ENCODE measurements at places on chromosomes 7 and 10. TPM values are rescaled to one million over a fixed set of nuclear protein-coding genes. Genes with fewer than 3 reads are reported as not detected.
A peak's percentile ranks its signal among the peaks of the same experiment; 100 is the strongest.

The RBP4 gene
- 16.2 TPM for total RNA-seq

The PNLIPRP1 gene
- total RNA-seq, result not detected

The BLNK gene
- total RNA-seq, result 0.39 TPM

The CARD11 gene
- 0.22 TPM for total RNA-seq

The IMPDH1 gene
- total RNA-seq, result 17.4 TPM

The ANKRD30A gene
- not detected for total RNA-seq

The ALOX5 gene
- total RNA-seq, result 16.0 TPM

- DNase-seq, result no peak
- H3K4me3 ChIP-seq, result peak overlapping the region; percentile 97
- no peaks in the 10 kb centered on the region for H3K27me3 ChIP-seq
- no peaks in the 10 kb centered on the region for H3K4me1 ChIP-seq
These were observed 3.4 kb upstream of the ZNF503 start for GRCh38 chr10:75404815-75405597.

GRCh38 chr7:65339257-65339656 is 34.4 kb upstream of the ZNF92 start:
- H3K27ac ChIP-seq, result no peak overlapping the region
- DNase-seq, result no peak
- no peaks in the 10 kb centered on the region for H3K4me1 ChIP-seq
- no peak overlapping the region for H3K4me3 ChIP-seq
- H3K36me3 ChIP-seq, result no peaks in the 10 kb centered on the region

- H3K4me3 ChIP-seq, result no peak overlapping the region
- H3K27me3 ChIP-seq, result no peaks in the 10 kb centered on the region
- H3K4me1 ChIP-seq, result no peaks in the 10 kb centered on the region
- H3K27ac ChIP-seq, result no peak overlapping the region
These were observed 42.8 kb downstream of the NIPSNAP2 start for GRCh38 chr7:56007167-56007652.

GRCh38 chr7:93430917-93431588 is 143.5 kb downstream of the CALCR start:
- H3K36me3 ChIP-seq, result no peaks in the 10 kb centered on the region
- H3K27me3 ChIP-seq, result no peaks in the 10 kb centered on the region
- no peak overlapping the region for H3K27ac ChIP-seq
- no peaks in the 10 kb centered on the region for H3K4me1 ChIP-seq

GRCh38 chr7:106793015-106793975 is 71.8 kb upstream of the PIK3CG start:
- H3K4me1 ChIP-seq, result no peaks in the 10 kb centered on the region
- H3K4me3 ChIP-seq, result no peak overlapping the region
- H3K27me3 ChIP-seq, result no peaks in the 10 kb centered on the region
- no peak for DNase-seq
- H3K36me3 ChIP-seq, result no peaks in the 10 kb centered on the region

DNA sequence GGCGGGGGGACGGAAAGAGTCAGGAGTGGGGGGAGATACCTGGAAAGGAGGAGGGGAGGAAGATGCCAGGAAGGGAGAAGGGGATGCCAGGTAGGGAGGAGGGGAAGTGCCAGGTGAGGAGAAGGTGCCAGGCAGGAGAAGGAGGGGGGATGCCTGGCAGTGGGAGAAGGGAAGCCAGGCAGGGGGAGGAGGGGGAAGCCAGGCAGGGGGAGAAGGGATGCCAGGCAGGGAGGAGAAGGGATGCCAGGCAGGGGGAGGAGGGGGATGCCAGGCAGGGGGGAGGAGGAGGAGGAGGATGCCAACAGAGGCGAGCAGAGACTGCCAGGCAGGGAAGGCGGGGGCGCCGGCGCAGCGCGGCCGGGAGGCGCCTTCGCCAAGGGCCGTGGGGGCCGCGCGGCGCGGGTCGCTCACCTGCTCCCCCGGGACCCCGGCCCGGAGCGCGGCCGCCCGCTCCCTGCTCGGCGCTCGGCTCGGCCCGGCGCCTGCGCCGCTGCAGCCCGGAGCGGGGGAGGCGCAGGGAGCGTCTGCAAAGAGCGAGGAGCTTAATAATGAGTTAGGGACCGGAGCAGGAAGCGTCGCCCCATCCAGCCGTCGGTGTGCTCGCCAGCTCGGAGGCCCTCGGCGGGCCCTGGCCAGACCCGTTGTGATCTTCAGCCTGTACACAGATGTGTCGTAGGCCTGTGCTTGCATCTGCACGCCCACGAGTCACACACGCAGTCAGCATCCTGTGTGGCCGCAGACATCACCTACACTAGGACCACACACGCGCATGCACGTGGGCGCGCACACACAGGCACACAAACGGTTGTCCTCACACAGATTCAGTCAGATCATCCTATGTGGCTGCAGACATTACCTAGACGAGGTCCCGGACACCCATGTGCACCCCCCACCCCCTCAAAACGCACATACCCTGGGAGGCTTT is 28.4 kb upstream of the SMARCD3 start:
- no peak for DNase-seq
- peak overlapping the region; percentile 50 for H3K4me3 ChIP-seq
- no peaks in the 10 kb centered on the region for H3K36me3 ChIP-seq
- H3K27me3 ChIP-seq, result no peaks in the 10 kb centered on the region

- no peak overlapping the region for H3K4me3 ChIP-seq
- no peaks in the 10 kb centered on the region for H3K27me3 ChIP-seq
- no peak overlapping the region for H3K27ac ChIP-seq
- no peak for DNase-seq
These were observed 211.2 kb downstream of the C7orf25 start for GRCh38 chr7:42700406-42701327.

- H3K4me1 ChIP-seq, result no peaks in the 10 kb centered on the region
- no peaks in the 10 kb centered on the region for H3K27me3 ChIP-seq
- no peaks in the 10 kb centered on the region for H3K36me3 ChIP-seq
- DNase-seq, result no peak
- no peak overlapping the region for H3K4me3 ChIP-seq
- no peak overlapping the region for H3K27ac ChIP-seq
These were observed 33.9 kb downstream of the PAX2 start for GRCh38 chr10:100779329-100779728.

- DNase-seq, result no peak
- H3K36me3 ChIP-seq, result no peaks in the 10 kb centered on the region
- no peaks in the 10 kb centered on the region for H3K27me3 ChIP-seq
- H3K27ac ChIP-seq, result no peak overlapping the region
These were observed 13.9 kb upstream of the TBRG4 start for GRCh38 chr7:45125193-45125904.

- H3K4me3 ChIP-seq, result peak overlapping the region; percentile 89
- peak; percentile 79 for DNase-seq
- peak overlapping the region; percentile 93 for H3K27ac ChIP-seq
- H3K4me1 ChIP-seq, result no peaks in the 10 kb centered on the region
These were observed 701 bp downstream of the STK17A start for GRCh38 chr7:43583424-43584194.

DNA sequence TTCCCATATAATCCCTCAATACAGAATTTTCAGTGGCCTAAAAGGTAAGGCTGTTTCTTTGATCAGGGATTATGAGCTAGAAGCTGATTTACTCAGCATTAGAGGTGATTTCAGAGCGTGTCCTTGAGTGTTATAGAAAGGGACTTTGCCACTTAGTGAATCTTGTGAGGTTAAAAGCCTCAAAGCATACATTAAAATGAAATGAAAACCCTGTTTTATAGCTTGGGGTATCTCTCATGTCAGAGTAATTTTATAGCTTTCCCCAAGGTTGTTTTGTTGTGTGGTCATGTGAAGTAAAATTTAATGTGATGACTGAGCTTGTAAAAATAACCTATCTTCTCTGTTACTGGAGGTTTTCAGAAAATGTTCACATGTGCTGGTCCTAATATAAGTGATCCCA is 198.8 kb downstream of the CDCA7L start:
- no peaks in the 10 kb centered on the region for H3K27me3 ChIP-seq
- H3K27ac ChIP-seq, result no peak overlapping the region
- no peak for DNase-seq
- H3K4me3 ChIP-seq, result no peak overlapping the region
- no peaks in the 10 kb centered on the region for H3K4me1 ChIP-seq

GRCh38 chr10:121736315-121737130 is 138.3 kb upstream of the FGFR2 start:
- H3K36me3 ChIP-seq, result no peaks in the 10 kb centered on the region
- peak overlapping the region; percentile 26 for H3K27ac ChIP-seq
- no peak for DNase-seq
- H3K4me3 ChIP-seq, result no peak overlapping the region
- no peaks in the 10 kb centered on the region for H3K4me1 ChIP-seq
- H3K27me3 ChIP-seq, result no peaks in the 10 kb centered on the region

- H3K36me3 ChIP-seq, result no peaks in the 10 kb centered on the region
- H3K27ac ChIP-seq, result no peak overlapping the region
- no peak for DNase-seq
- H3K27me3 ChIP-seq, result no peaks in the 10 kb centered on the region
- H3K4me3 ChIP-seq, result no peak overlapping the region
- H3K4me1 ChIP-seq, result no peaks in the 10 kb centered on the region
These were observed 212.0 kb upstream of the IGFBP3 start for GRCh38 chr7:46133072-46133471.

DNA sequence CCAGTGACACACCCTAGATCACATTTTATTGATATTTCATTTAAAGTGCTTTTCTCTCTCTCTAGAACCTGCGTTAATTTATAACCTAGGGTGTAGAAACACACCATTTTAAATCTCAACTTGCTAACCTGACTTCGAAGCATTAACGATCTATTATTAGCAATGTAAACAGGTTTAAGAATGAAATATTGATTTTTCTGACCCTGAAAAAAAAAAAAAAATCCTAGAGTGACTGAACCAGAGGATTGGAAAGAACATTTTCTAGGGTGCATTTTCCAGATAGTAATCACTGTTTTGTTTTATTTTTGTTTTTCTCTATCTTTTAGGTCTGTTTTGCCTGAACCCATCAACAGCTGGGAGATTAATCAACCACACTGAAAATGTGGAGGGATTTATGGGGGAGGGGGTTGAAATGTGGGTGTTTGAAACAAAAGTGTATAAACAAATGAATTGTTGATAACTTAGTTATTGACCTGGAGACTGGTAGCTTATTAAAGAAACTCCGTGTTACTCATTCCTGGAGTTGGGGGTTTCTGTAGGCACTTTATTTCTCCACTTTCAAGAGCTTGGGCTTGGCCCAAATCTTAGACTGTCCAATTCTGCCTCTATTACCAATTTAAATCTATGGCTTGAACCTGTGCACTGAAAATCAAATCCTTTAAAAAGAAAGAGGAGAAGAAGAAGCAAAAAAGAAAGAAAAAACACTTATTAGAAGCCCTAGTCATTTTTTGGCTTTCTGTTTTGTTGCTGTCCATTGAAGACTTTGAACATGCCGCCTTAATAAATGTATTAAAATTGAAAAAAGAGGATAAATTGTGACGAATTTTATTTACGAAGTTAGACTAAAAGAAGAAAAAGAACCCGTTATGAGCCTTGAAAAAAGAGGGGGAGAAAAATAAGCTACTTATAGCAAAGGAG is 2.8 kb downstream of the HOXA2 start:
- H3K27ac ChIP-seq, result no peak overlapping the region
- no peaks in the 10 kb centered on the region for H3K4me1 ChIP-seq
- peaks cover 72% of the 10 kb centered on the region for H3K27me3 ChIP-seq
- no peak overlapping the region for H3K4me3 ChIP-seq
- no peaks in the 10 kb centered on the region for H3K36me3 ChIP-seq
- no peak for DNase-seq

GRCh38 chr10:58712141-58712540 is 199.5 kb downstream of the BICC1 start:
- DNase-seq, result no peak
- no peaks in the 10 kb centered on the region for H3K27me3 ChIP-seq
- H3K27ac ChIP-seq, result no peak overlapping the region
- no peaks in the 10 kb centered on the region for H3K36me3 ChIP-seq
- H3K4me3 ChIP-seq, result no peak overlapping the region

- no peaks in the 10 kb centered on the region for H3K4me1 ChIP-seq
- H3K36me3 ChIP-seq, result no peaks in the 10 kb centered on the region
- H3K27ac ChIP-seq, result no peak overlapping the region
- no peak overlapping the region for H3K4me3 ChIP-seq
These were observed 153.3 kb downstream of the XPNPEP1 start for GRCh38 chr10:109769966-109770365.

DNA sequence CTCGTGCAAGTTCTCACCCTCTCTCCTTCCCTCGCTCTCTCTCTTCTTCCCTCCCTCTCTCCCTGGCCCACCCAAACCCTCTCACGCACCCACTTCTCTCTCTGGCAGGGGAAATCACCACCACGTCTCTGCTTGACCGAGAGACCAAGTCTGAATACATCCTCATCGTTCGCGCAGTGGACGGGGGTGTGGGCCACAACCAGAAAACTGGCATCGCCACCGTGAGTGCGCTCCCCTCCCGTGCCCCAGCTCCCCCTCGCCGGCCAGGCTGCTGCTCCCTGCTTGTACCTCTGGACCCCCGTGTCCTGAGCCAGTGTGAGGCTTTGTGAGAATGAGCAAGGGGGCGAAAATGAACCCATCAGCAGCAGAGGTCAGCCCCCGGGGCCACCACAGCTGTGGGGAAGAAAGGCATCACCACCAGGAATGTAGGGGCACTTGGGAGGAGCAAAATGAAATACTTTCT is 25.5 kb downstream of the C10orf105 start:
- peak overlapping the region; percentile 43 for H3K27ac ChIP-seq
- no peak overlapping the region for H3K4me3 ChIP-seq

DNA sequence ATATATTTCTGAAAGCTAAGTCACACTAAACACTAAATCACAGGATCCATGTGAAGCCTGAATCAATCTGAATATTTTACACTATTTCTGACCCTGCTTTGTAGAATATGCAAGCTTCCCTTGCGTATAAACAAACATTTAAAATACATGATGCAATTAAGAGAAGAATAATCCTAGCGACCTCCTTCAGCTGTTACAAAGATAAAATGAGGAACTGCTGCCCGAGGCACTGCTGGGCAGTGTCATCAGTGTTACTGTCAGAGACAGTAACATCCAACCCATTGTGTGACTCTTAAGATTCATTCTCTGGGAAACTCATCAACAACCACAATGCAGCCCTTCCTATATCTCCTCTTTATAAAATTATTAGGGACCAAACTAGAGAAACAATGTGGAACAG is 61.6 kb downstream of the COBL start:
- H3K4me3 ChIP-seq, result no peak overlapping the region
- no peak for DNase-seq
- no peaks in the 10 kb centered on the region for H3K27me3 ChIP-seq
- no peaks in the 10 kb centered on the region for H3K36me3 ChIP-seq
- H3K27ac ChIP-seq, result peak overlapping the region; percentile 58

DNA sequence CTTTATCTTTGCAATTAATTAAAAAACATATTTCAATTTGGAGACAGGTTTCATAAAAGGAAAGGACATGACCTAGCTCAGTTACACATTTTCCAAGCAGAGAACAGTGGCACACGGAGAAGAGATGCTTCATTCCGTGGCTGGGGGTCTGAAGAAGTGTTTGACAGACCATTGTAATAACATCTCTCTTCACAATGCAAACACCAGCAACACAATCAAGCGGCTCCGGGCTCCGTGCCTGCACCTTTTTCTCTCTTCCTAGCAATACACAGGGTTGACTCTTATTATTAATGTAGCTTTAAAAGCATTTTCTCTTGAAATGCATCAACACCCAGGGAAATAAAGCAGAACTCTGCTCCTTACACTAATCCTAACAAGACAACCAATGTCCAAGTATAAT is 261.0 kb upstream of the AOAH start:
- no peaks in the 10 kb centered on the region for H3K4me1 ChIP-seq
- DNase-seq, result no peak
- H3K27ac ChIP-seq, result no peak overlapping the region

Measured in right atrium auricular region (tissue), 2 donors.